ENCODE measurements at places on chromosomes 6 and 20. TPM values are rescaled to one million over a fixed set of nuclear protein-coding genes. Genes with fewer than 3 reads are reported as not detected.

The SEMG1 gene
- total RNA-seq, result not detected

The ZBTB46 gene
- total RNA-seq, result 7.2 TPM

The CD24 gene
- total RNA-seq, result 0.92 TPM

The DLK2 gene
- 0.25 TPM for total RNA-seq

The TP53TG5 gene
- not detected for total RNA-seq
